ENCODE measurements at places on chromosomes 2 and 18. TPM values are rescaled to one million over a fixed set of nuclear protein-coding genes. Genes with fewer than 3 reads are reported as not detected.

- DNase-seq, result no peak
- H3K27me3 ChIP-seq, result no peaks in the 10 kb centered on the region
- H3K36me3 ChIP-seq, result no peaks in the 10 kb centered on the region
- no peak overlapping the region for H3K27ac ChIP-seq
Observed at GRCh38 chr2:152730591-152731333, 12.3 kb downstream of the ARL6IP6 start.

DNA sequence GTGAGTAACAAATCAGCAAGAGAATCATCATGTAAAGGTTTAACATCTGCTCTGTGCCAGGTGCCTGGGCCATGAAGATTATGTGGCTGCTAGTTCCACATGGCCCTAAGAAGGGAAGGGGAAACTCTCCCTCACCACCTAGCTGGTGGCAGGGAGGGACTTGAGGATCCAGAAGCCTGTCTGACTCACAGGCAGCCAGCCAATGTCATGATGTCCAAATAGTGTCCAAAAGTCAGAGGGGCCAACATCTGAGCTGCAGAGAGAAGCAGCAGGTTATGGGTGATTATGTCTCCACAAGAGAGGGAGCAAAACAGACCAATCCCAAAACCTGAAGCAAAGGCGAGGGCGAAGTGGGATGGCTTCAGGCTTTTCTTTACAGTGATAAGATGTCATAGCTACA is 61.9 kb upstream of the SPP2 start:
- H3K4me3 ChIP-seq, result no peak overlapping the region
- H3K4me1 ChIP-seq, result no peaks in the 10 kb centered on the region
- no peaks in the 10 kb centered on the region for H3K36me3 ChIP-seq
- no peak for DNase-seq

Gene STAT1
- 30.1 TPM for total RNA-seq

GRCh38 chr2:165155152-165155551 is 48.7 kb downstream of the SCN3A start:
- no peak overlapping the region for H3K27ac ChIP-seq
- no peaks in the 10 kb centered on the region for H3K36me3 ChIP-seq
- DNase-seq, result no peak
- H3K27me3 ChIP-seq, result no peaks in the 10 kb centered on the region
- H3K4me3 ChIP-seq, result no peak overlapping the region

Gene TRPM8
- total RNA-seq, result not detected
